GM20000 (cell line): ENCODE measurements at places on chromosomes 6 and 20.

DNA sequence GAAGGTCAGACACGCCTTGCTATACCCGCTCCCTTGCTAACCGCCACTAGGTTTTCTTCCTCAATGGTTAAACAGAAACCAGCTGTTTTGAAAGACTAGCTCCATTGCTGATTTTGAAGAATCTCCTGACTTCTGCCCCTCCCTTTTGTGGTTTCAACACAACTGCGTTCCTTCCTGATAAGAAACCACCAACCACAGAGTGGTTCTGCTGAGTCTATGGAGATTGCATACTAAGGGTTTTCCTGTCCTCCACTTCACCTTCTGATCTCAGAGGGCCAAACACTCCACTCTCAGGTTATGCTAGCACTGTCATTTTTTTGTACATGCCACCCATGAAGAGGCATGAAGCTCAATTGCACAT, 207.9 kb downstream of the MYLK4 start:
- DNase-seq, result no peak

GRCh38 chr6:143901885-143902750, 37.8 kb downstream of the ZC2HC1B start:
- DNase-seq, result peak; percentile 61

DNA sequence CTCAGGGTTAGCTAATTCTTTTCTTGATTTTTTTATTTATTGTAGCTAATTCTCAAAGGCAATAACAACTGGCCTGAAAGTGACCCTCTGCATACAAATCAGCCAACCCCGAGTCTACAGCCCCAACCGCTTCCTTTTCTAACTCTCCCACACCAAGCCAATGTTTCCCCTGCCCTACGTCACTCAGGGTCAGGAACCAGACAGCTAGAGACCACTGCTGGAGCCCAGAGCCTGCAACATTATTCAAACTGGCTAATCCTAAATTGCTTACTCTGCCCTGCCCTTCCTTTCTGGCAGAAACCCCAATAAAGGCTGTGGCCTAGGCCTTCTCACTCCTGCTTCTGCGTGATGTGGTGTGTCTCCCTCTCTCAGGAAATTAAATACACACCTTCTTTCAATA, 320.7 kb downstream of the CBLN4 start:
- DNase-seq, result no peak

DNA sequence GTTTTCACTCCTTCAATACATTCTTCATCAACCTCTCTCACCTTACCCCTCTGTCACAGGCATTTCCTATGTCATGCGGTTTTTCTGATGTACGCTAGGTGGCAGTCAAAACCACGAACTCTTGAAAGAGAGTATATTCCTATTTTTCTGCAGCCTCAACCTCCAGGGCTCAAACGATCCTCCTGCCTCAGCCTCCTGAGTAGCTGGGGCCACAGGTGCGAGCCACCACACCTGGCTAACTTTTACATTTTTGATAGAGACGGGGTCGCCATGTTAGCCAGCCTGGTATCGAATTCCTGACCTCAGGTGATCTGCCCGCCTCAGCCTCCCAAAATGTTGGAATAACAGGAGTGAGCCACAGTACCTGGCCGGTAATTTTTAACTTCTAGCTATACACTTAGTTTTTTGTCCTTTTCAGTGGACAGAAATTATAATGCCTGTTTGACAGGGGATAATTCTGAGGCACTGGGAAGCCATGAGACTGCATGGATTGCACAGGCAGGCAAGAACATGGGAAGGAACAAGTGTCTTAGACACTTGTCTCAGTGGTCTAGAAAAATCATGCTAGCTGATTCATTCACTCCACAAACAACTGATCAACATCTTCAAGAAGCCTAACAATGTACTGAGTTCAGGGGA, 22.5 kb upstream of the HFE start:
- DNase-seq, result no peak

DNA sequence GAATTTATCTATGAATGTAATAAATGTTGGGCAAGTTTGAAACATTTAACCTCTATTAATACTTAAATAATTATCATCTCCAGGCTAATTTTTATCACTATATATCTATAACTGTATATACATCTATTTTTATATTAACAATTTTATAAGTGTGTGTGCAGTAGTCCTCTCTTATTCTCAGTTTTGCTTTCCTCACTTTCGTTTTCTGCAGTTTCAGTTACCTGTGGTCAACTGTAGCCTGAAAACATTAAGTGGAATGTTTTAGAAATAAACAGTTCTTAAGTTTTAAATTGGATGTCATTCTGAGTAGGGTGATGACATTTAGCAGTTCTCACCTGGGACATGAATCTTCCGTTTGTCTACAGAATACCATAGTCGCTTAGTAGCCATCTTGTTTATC, 379.4 kb upstream of the MAN1A1 start:
- DNase-seq, result no peak

DNA sequence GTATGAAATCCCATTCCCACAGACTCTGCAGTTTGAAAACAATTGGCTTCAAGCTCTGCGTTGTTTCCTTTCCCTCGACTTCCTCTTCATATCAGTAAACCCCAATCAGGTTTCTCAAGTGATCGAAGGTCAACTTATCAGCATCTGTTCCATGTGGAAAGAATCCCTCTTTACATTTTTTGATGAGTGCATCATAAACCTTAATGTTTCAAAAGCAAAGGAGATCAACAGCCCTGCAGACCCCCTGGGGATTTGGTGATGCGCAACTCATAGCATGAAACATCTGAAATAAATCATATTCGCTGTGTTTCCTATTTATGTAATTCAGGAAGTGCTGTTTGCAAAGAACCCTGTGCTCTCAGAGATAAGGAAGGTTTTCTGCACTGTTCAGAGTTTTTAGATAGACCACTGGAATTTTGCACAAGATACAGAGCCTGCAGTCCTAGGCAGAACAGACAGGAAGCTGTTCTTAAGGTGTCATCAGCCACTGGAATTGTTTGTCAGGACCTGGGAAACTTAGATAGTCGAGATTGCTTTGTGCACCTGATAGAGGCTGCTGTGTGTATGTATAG, 216.0 kb downstream of the HIVEP2 start:
- no peak for DNase-seq

GRCh38 chr6:38818691-38819090, 103.6 kb downstream of the DNAH8 start:
- DNase-seq, result no peak

- DNase-seq, result no peak
Measured at GRCh38 chr6:99185525-99185924, 163.9 kb downstream of the FAXC start.

DNA sequence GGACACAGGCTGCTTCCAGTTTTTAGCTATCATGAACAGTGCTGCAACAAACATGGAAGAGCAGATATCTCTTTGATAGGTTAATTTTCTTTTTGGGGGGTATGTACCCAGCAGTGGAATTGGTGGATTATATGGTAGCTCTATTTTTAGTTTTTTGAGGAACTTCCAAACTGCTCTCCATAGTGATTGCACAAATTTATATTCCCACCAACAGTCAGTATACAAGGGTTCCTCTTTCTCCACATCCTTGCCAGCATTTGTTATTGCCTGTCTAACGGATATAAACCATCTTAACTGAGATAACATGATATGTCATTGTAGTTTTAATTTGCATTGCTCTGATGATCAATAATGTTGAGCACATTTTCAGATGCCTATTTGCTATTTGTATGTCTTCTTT, 237.6 kb downstream of the MMUT start:
- DNase-seq, result no peak

- no peak for DNase-seq
Measured at GRCh38 chr6:129717277-129717676, 7.3 kb upstream of the ARHGAP18 start.

DNA sequence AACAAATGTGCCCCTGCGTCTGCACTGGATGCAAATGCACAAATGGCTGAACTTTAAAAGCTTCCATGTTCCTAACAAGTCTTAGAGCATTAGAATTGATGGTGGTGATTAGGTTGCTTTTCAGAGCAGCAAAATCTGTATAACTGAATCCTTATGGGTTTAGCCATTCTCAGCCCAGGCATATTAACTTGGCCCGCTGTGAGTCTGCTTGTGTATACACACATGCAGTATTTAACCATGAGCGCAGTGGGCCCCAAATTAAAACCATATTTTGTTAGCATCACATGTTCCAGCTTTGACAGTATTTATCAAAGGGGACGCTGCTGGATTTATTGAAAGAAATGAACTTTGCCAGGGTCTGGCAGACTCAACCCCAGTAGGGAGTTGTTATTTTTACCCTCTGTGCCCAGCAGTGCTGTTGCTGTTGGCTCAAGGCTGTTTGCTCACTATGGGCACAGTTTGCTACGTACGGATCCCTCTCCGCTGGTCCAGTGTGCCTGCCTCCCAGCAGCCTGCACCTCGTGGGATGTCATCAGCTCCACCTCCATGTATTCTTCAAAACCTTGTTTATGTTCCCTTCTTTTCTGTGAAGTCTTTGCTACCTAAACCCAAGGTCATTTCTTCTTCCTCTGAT, 144.7 kb downstream of the QRSL1 start:
- no peak for DNase-seq

GRCh38 chr6:134813146-134813545, 136.8 kb downstream of the ALDH8A1 start:
- no peak for DNase-seq

DNA sequence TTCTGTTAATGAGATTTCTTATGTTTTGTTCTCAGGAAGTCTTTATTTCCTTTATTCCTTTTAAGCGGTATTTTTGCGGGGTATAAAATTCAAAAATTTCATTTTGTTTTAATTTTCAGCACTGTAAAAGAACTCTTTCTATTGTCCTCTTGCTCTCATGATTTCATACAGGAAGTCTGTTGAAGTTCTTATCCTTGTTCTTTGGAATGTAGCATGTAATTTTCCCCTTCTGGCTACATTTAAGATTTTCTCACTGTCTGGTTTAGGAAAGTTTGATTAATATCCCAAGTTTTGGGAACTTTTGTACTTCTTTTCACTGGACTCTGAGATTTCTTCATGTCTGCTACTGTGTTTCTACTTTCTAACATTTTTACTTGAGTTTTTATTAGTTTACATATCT, 581.4 kb upstream of the GJE1 start:
- no peak for DNase-seq

- no peak for DNase-seq
Measured at GRCh38 chr20:31543966-31544598, 29.8 kb downstream of the HM13 start.

GRCh38 chr6:52496631-52497030, 76.5 kb downstream of the EFHC1 start:
- no peak for DNase-seq
